ENCODE measurements at places on chromosomes 2 and 18.

DNA sequence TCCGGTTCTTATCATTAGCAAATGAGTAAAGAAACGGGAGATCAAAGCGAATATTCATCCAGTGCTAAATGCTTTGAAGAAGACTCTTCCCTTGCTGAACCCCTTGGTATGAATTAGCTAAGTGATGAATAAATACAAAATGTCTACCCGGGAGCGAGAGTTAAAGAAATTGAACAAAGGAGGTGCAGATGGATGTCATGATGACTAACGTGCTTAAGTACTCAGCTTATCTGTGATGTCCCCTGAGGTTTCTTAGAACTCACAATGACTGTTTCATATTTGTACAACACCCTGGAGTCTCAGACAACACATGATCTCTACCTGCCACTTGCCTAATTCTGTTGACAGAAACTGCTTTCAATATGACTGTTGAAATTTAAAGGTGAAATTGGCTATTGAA is 148.5 kb downstream of the TMEM200C start:
- DNase-seq = no peak

DNA sequence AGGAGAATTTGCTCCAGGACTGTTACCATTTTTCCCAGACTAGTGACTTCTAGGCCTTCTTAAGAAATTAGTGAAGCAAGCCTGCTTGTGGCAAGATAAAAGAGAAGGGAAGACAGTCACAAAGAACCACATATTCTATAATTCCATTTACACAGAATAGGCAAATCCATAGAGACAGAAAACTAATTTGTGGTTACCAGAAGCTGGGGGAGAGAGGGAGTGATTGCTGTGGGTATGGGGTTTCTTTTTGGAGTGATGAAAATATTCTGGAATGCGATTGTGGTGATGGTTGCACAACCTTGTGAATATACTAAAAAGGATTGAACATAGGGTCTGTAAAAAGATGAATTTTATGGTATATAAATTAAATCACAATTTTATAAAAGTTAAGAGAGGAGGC is 37.5 kb upstream of the SIX2 start:
- no peak for DNase-seq

DNA sequence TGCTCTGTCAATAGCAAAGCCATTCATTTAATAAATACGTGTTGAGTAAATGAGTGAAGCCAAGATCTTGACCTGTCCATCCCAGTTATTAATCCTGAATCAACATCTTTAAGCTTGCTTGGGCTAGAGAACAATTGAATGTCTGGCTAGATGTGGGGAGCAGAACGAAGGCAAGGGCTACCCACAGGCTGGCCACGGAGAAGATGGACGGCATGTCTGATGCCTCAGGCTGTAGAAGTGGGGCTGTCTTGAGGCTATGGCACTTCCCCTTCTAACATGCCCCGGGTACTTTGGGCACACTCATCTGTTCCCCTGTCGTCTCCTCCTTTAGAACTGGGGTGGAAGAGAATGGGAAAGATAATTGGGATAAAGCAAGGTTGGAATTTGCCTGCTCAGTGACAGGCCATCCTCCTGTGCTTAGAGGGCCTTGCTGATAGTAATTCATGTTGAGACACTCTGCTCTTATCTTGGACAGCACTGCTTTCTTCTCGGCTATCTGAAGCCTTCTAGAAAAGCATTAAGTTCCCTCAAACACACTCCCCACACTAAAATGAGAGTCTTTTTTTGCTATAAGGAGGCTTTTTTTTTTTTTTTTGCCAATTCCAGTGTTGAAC is 225.7 kb downstream of the MREG start:
- no peak for DNase-seq

DNA sequence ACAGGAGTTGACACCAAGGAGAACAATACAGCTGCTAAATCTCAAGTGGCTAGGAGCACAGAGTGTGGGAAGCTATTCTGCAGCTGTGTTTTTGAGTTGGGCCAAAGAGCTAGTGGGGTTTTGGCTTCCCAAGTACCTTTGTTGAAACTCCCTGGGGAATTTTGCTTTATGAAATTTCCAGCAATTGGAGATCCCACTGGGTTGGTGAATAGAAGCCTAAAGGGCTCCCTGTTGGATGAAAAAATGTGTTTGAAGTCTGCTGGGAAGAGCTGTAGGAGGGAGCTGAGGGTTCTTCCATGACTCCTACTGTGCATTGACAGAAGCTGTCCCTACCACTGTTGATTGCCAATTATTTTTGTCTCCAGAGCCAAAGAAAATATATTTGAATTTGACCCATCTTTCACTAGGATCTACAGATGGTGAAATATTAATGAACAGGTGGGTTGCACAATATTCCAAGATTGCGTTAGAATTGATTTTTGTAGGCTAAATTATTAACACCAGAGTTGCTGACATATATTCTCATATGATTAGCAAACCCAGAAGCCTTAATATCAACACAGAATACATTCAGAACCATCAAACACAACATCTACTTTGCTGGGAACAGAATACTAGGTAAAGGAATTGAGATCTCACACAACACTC is 95.4 kb upstream of the CYP1B1 start:
- no peak for DNase-seq

DNA sequence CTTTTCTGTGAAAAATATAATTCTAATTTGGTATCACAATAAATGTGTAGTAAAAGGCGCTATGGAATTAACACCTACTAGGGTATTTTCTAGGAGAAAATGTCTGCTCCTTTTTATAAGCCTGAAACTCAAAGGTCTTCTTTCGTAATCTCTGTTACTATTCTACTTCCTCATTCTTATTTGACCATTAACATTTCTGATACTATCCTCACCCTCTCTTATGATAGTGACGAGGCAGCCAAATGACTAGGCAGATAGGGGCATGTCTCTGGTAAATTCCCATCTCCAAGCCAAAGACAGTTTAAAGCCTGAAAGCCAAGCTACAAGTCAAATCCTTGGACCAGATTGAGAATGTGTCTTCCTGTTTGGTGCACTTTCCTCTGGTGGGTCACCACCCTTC is 251.7 kb downstream of the LRRTM4 start:
- DNase-seq = no peak

- DNase-seq = peak; percentile 79
These were observed 42.2 kb downstream of the CD302 start for GRCh38 chr2:159755788-159756187.

- no peak for DNase-seq
These were observed 543.5 kb upstream of the HNMT start for GRCh38 chr2:137420744-137421143.

- no peak for DNase-seq
These were observed 507 bp downstream of the RTKN start for GRCh38 chr2:74441170-74441689.

DNA sequence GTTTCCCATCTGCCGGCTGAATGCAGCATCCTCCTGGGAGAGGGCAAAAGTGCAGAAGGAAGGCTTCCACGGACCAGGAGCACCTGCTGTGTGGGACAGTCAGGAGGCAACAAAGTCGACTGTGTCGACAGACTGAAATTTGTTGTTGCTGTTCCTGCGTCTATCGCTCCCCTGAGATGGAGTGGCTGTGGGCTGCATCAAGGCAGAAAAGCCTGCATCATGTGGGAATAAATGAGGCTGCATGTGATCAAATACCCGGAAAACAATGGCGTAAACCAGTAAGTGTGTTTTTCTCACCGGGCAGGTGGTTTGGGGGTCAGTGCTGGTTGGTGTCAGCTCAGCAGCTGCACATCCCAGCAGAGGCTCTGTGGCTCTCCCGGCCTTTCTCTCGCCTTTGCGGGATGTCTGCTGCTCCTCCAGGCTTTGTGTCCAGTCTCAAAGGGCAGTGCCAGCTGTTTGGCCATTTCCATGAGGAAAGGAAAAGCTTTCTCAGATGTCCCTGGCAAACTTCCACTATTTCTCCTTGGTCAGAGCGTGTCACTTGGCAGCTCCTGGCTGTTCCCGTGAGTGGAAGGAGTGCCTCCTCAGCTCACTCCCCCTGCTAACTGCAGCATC is 262.4 kb downstream of the NDUFA10 start:
- no peak for DNase-seq

DNA sequence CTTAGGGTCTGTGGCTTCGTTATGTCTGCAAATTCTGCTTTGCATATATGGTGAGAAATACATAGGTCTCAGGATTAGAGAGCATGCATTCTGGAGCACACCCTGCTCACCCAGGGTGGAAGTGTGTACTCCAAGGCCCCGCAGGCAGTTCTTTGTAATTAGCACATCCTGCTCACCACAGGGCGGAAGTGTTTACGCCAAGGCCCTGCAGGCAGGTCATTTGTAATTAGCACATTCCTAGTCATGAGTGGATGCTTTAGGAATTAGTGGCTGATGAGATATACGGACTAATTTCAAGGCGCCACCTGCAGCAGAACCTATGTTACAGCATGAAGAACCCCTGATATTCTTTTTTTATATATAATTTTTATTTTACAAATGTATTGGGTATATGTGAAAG is 4.2 kb downstream of the ALLC start:
- peak; percentile 18 for DNase-seq
